ENCODE measurements at places on chromosomes 5 and 9.

- DNase-seq: no peak
Observed at GRCh38 chr9:2570615-2571479, 50.7 kb upstream of the VLDLR start.

DNA sequence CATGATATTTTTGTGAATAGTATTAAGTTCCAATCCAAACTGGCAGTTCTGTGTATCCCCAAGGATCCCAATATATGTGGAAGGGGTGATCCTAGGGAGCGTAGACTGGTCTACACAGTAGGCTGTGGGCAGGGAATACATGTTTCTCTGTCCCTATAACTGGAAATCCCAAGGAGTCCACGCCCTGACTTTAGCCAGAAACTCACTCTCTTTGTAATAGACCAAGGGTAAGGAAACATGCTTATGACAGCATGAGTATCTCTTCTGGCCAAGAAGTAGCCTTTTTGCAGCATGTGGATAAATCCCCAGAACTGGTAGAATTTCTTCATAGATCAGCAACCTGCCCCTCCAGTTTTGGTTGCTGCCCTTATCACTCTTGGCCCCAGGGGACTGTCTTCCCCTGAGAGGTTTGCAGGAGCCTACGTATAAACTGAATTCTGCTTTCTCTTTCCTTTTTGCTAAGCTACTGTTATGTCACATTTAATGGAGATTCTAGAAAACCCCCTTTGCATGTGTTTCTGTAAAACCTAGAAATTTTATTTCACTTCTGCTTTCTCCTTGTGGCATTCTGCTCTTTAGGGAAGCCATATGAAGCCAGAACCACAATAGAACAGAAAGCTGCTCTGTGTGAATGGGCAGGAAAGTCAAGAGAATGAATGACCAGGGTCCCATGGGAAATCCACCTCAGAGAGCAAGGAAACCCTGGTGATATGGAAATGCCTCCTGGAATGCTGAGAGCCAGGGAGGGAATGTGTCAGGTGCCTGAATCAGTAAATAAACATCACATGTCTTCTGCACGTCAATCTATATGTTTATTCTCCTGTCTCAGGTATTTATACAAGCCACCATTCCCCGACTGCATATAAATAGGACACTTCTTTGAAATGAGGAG, 3.5 kb downstream of the IFNA2 start:
- DNase-seq: no peak

- DNase-seq: no peak
Observed at GRCh38 chr9:111945216-111945615, 48.6 kb downstream of the UGCG start.

GRCh38 chr5:9987101-9987500, 262.6 kb downstream of the ATPSCKMT start:
- no peak for DNase-seq

DNA sequence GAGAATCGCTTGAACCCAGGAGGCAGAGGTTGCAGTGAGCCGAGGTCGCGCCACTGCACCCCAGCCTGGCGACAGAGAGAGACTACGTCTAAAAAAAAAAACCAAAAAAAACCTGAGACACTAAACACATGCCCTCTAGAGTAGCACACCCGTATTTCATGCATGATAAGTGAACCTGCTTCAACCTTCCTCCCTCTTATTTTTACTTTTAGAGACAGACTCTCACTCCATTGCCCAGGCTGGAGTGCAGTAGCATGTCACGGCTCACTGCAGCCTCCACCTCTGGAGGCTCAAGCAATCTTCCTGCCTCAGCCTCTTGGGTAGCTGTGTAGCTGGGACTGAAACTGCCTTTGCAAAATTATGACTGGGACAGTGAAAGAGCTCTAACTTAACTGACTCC, 17.6 kb upstream of the NANS start:
- no peak for DNase-seq

- no peak for DNase-seq
Observed at GRCh38 chr9:89436963-89437625, 60.8 kb downstream of the SEMA4D start.

GRCh38 chr5:157594675-157595459, 19.3 kb upstream of the ADAM19 start:
- DNase-seq: no peak

DNA sequence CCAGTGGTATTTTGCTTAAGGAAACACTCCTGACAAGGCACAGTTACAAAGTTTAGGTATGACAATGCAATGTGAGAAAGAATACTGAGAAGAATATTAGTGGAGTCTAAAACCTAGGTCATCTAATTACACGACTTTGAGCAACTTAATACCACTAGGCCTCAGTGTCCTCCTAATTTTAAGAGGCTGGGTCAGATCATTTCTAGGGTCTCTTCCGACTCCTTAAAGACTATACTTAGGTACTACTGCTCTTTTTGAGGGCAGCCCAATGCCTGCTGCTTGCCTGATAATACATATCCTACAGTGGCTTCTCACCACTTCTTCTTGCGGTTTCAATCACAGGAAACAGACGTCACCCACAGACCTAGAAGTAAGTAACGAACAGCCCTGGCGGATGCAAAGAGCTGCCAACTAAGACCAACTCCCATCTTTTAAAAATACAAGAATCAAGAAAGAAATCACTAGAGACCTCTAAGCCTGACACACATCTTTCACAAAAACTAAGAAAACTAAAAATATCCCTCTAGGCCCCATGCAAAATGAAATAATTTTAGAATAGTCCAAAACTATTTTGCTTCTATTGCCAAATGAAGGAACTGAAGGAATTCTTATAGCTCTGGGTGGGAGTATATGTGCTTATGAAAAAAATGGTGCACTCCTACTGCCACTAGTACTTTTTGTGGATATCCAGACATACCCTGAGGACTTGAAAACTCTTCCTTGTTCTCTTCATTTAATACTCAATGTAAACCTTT, 13.1 kb downstream of the DIAPH1 start:
- DNase-seq: no peak

GRCh38 chr5:44099643-44100042, 289.6 kb downstream of the FGF10 start:
- DNase-seq: no peak

- no peak for DNase-seq
Observed at GRCh38 chr9:75200892-75201470, 112.7 kb downstream of the OSTF1 start.

DNA sequence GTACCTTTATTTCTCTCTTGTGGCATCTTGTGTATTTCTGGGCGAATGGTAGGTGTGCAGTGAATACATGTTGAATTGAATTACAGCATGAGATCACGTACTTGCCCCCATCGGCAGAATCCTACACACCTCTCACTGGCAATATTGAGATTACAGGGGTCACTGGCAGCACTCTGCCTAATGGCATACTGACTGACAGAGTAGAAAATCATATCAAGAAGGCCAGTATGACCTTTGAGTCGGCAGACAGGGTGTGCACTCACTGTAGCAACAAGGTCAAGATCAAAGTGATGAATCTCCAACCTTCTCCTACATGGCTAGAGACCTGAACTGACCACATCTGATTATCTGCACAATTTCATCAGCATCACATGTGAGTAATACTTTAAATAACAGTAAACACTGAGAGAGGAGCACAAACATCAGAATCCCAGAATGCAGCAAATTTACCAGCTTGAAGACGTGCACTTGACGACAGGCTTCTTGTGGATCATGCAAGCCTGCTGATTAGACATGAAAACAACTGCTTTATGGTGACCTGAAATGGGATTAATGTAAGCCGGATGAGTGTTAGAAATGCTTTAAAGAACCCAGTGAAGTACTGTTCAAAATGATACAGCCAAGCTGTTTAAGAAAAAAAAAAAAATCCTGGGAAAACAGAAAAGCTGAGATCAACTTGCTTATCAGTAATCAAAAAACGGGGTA, 267.1 kb upstream of the EFNA5 start:
- DNase-seq: no peak

DNA sequence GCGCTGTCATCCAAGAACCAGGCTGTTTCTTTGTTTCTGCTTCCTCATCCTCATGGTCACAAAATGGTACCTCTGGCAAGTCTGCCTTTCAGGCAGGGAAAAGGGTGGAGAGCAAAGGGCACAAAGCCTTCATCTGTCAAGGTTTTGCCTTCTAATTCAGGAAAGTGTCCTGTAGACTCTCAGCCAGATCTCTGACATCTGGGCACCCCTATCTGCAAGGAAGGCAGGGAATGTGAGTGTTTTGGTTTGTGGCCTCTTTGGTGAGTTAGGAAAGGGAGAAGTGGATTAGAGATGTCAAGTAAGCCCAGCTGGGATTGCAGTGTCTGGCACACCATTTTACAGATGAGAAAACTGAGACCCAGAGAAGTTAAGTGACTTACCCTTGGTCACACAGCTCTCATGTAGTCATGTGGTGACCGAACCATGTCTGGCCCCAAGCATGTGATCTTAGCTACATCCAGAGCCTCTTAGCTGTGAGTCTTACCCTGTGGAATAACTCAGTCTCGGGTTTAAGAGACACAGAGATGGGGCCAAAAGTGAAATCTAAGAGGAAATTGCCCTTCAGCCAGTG, 115.6 kb upstream of the SAP30L start:
- DNase-seq: no peak

DNA sequence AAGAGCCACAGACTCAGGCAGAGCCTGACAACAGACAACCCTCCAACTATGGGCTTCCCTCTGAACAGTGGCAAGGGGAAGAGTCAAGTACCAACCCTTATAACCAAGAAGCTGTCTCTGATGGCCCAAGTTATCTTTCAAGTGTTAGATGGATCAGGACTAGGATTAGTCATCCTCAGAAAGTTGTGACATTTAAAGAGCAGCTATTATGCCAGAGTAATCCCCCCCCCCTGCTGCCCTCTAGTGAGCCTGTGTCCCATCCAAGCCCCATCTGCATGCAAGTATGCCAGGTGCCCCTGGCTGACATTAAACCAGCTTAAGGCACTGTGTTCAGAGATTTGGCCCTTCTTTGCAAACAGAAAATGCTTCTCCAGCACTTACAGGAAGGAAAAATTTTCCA, 16.8 kb upstream of the SPATA31D1 start:
- no peak for DNase-seq

DNA sequence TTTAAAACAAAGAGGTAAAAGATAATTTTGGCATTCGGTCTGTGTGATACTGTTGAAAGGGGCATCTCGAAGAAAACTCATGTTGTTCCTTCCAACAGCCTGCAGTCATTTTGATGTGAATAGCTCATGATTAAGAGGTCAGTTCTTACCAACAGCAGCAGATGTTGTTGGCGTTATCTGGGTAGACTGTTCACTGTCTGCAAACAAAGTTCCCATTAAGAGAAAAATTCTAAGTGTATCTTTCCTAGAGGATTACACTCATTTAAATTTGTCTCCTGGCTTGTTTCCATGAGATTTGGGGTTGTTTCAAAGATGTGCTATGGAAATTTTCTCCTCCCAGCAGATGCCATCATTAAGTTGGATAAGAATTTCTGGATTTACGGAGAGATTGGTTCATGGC, 138.2 kb upstream of the RORB start:
- no peak for DNase-seq

GRCh38 chr5:172820046-172820767, 13.8 kb upstream of the ERGIC1 start:
- no peak for DNase-seq

DNA sequence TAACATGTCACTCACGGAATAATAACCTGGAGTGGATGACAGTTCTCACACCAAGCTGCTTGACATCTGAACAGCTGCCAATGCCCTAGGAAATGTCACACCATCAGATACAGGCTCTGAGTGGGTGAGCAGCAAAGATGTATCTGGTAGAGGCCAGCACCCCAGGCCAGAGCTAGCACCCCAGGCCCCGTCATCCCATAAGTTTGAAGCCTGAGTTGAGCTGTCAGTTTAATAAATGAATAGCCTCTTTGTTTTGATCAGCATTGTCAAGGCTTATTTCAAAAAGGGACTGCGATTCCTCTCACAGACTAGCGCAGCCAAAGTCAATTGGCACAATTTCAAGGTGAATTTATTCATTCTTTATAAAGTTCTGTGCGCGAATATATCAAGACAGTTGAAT, 1327.1 kb downstream of the MAT2B start:
- DNase-seq: no peak

DNA sequence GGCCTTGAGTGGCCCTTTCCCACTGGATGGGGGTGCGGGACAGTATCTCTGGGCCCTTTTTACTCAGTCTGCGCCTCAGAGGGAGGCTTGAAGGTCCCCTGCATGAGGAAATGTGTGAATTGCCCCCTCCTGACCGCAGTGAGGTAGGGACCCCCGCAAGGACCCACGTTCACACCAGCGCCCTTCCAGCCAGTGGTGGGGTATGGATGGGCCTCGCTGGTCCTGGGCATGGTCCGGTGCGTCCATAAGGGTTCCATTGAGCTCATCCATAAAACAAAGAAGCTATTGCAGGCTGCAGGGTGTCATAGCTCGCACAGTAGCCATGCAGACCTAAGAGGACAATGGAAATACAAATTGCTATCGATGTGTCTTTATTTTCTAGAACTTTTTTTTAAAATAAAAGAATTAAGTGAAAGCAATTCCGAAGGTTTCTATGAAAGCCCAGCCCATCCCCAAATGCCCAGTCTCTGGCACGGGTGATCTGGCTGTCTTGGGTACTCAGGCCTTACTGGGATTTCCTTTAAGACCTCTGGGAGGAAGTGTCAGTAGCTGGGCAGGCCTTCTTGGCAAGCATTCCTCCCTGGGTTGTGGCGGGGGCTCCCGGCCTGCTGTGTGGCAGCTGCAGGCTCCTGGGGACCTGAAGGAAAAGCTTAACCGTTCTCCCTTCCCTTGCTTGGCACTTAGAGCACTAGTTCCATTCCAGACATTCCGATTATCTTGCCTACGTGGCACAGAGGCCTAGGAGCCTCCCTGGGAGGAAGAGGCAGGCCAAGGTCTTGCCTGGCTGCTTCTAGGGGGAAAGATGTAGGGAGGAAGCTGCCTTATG, 1.5 kb upstream of the SEMA5A start:
- DNase-seq: peak; percentile 53

DNA sequence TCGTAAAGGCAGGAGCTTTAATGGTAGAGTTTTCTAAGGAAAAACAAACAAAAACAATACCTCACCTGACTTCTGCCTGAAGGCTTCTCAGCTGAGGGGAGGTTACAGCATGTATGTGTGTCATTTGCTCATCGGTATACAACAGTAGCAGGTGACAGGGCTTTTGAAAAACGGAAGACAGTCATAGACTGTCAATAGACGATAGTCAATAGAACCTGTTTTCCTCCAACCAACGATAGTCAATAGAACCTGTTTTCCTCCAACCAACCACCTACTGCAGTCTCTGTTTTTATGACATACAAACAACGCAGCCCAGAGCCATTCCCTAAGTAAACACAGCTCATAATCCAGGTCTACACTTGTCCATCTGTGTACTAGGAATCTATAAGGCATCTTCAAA, 74.6 kb downstream of the RETREG1 start:
- DNase-seq: no peak

DNA sequence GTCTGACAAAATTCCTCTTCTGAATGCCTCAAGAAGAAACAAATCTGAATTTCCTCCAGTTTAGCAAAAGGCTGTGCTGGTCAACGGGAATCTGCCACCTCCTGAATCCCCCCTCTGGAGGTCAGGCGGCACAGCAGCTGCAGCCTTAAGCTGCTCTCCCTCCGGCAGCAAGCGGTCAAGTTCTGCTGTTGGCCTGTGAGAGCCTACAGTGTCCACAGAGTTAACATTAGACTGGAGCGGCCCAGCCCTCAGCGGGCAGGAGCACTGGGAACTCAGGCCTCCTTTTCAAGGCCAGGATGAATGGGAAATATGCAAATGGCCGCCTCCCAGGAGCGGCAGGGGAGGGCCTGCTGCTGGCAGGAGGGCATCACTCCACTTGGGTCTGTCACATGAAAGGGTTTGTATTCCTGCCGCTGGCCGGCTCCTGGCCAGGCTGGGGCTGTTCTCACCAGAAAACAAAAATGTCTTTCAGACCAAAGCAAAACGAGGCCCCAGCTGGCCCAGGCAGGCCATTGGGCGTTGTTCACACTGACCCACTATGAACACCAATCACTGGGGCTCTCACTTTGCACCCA, 8.2 kb downstream of the ACSL6 start:
- peak; percentile 97 for DNase-seq

Measured in hippocampal formation (tissue), 2 donors.